ENCODE measurements at places on chromosomes 4 and X.

GRCh38 chr4:6991771-6992557 lies 51.2 kb upstream of the TADA2B start:
- DNase-seq = no peak

DNA sequence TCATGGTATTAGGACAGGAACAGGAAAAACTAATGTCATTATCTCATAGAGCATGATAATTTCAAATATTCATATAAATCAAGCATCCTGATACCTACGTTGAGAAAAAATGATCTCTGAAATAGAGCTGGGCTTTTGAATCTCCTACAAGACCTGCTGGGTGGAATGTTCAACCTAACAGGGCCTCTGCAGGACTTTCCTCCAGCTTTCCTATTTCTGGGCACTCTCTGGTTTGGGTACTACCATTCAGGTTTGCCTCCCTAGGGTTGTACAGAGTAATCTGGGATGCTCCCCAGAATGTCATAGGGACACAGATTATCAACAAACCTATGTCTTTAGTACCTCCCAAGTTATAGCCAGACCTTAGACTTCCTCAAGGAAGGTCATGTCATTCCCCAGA lies 108.9 kb downstream of the CDS1 start:
- DNase-seq = no peak

DNA sequence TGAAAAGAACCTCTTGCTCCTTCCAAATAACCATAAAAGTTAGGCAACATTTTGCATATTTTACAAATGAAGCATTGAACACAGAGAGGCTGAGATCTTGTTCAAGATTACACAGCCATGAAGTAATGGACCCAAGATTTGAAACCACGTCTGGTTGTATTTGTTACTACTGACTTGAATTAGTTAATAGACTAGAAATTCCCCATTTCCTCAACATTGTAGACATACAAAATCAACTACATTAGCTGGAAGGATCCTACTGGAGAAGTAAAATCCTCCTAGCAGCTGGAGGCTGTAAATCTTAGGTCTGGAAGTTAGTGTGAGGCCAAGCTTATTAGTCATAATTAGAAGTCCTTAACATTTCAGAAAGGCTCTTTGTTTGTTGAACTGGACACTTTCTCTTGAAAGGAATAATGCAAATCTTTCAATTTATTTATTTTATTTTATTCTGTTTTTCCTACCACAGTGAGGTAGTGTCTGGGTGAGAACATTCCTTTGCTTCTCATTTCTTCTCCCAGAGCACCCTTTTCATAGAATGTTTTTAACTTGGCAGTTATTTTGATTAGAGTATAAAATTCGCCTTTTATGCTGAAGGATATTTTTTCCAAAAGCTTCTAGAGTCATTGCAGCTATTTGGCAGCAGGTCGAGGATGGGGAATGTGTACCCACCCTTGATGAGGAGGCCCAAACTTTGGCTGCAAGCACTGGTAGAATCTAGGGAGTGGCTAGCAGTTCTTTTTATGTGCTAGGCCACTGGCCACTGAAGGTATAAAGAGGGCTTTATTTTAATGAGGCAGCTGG lies 62.0 kb upstream of the CLNK start:
- no peak for DNase-seq

DNA sequence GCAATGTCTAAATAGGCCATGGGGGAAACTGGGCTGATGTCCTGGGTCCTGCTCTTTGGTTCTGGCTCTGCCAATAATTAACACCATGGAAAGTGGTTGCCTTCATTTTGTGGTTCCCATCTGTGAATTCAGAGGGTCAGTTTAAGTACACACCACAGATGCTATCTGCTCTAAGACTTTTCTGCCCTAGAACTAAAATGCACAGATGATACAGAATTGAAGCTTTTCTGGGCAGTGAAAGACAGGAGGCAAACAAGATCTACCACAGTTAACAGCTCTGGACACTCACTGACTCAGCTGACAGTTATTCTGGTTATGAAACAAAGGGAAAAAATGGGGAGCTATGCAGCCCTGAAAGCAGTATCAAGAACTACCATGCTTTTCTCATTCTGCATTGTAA lies 37.3 kb downstream of the APBB2 start:
- DNase-seq = no peak

DNA sequence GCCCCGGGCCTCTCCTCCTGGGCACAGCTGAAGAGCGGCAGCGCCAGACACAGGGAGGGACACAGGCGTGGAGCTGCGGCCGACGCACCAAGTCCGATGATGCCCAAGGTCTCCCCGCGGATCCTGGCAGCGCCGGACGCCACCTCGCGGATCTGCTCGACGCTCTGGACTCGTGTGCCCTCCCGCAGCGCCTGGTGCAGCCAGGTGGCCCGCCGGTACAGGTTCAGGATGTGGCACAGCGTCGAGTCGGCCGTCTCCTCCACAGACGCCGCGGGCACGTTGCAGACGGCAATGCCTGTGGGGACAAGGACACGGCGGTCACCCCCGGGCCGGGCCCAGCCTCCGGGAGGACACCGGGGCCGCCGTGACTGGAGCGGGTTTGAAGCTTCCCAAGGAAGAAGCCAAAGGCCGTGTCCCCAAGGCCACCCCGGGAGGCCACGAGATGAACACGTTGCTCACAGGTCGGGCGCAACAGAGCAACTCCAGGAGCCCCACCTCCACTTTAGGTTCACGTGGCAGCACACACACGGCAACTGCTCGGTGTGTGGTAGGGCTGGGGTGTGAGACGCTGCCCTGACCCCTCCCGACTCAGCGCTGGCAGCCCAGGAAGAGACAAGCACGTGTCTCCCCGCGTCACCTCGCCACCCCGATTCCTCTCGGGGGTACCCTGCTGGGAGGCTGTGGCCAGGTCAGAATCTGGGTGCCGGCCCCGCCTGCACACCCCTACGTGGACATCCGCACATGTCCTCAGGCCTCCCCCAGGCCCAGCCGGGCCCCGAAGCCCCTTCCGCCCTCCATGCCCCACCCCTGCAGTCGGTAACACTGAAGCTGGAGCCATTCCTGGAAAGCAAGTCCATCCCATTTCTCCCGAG lies 23.4 kb downstream of the CTBP1 start:
- DNase-seq = no peak

GRCh38 chr4:61445374-61446063 lies 245.4 kb downstream of the ADGRL3 start:
- DNase-seq = no peak

DNA sequence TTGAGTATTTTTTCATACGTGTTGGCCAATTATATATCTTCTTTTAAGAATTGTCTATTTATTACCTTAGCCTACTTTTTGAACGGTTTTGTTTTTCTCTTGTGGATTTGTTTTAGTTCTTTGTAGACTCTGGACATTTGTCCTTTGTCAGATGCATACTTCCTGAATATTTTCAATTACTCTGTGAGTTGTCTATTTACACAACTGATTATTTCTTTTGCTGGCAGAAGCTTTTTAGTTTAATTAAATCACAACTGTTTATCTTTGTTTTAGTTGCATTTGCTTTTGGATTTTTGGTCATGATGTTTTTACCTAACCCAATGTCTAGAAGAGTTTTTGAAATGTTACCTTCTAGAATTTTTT lies 19.6 kb downstream of the UGT2B7 start:
- no peak for DNase-seq

GRCh38 chr4:47715716-47716416 lies 122.0 kb downstream of the CORIN start:
- DNase-seq = no peak

DNA sequence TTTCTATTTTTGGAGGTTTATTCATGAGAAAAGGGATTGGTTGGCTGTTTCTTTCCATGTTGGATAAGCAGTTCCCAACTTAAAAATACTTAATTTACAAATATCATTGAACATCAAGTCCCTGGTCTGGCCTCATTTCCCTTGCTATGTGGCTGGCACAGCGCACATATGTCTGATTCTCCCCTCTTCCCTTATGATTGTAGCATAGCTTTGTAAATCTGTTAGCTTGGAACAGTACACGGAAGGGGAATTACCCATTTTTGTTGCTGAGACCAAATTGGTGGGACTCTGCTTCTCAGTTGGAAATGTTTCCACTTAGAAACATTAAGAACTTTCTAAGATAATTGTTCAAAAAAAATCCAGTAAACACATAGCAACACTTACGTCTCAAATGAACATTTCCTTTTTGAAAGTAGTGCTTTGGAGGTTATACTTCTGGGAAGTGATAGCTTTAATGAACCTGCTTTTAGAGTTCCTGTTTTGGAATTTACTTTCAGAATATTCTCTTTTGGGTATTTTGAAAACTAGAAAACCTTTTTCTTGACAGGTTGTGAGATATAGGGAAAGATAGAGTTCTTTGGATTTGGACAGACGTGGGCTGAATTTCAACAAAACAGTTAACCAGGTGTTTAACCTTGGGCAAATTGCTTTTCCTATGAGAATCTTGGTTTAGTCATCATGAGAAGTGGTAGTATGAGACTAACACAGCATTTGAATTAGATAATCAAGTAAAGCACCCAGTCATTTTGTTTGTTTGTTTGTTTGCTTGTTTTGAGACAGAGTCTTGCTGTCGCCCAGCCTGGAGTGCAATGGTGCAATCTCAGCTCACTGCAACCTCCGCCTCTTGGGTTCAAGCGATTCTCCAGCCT lies 47.3 kb downstream of the STIM2 start:
- no peak for DNase-seq

DNA sequence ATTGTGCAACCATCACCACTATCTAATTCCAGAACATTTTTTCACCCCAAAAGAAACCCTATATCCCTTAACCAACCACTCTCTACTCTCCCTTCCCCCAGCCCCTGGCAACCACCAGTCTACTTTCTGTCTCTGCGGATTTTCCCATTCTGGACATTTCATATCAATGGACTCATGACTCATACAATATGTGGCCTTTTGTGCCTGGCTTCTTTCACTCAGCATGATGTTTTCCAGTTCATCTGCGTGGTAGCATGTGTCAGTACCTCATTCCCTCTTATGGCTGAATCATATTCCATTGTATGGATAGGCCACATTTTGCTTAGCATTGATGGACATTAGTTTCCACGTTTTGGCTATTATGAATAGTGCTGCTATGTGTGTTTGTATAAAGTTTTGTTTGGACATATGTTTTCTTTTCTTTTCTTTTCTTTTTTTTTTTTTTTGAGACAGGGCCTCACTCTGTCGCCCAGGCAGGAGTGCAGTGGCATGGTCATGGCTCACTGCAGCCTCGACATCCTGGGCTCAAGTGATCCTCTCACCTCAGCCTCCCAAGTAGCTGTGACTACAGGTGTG lies 335.4 kb downstream of the BCOR start:
- DNase-seq = no peak

DNA sequence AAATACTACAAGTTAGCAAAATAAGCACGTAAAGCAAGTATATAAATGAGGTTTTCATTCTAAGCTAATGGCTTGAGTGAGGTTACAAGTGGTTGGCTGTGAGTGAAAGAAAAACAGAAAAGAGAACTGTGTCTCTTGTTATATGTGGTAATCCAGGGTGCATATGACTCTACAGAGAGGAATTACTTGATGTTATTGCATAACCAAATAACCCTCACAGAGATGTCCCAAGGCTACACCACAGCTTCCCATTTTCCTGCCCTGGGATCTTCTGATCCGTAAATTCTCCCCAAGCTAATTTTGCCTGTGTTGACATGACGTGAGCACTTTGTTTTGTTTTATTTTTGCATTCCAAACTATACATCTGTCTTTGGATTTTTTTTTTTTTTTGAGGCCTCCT lies 470.0 kb upstream of the INTU start:
- no peak for DNase-seq

DNA sequence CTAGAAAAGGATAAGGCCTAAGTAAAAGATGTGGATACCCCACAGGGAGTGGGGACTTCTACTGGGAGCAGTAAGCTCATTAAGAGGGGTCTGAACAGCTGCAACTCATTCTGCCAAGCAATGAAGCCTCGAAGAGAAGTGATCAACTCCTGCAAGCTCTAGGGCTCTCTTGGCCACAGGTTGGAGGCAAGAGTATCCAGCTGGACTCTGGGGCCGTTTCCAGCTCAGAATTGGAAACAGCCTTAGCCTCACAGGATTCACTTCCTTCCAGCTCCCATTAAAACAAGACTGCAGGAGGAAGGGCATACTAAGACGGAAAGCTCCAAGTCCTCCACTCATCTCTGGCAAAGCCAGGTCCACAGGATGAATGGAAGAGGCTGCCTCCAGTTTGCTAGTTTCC lies 126.3 kb downstream of the ATG4A start:
- DNase-seq = no peak

- DNase-seq = no peak
Observed at GRCh38 chr4:182640932-182641331, 276.3 kb downstream of the DCTD start.

DNA sequence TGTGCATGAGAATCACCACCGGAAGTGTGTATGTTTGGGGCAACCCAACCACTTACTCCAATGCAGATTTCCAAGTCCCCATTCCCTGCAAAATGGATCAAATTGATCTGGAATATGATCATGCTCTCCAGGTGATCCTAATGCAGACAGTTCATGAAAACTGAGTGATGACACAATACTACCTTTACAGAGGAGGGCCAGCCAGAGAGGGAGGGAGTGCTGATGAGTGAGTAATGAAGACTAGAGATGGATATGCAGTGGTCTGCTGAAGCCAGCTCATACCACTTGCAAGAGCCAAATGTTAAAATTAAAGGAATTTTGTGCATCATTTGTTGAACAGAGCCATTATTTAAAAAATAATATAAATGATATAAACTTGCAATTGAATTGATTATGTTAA lies 10.2 kb upstream of the CPE start:
- DNase-seq = no peak

- DNase-seq = no peak
Observed at GRCh38 chr4:154928640-154929257, 147.7 kb downstream of the RBM46 start.

DNA sequence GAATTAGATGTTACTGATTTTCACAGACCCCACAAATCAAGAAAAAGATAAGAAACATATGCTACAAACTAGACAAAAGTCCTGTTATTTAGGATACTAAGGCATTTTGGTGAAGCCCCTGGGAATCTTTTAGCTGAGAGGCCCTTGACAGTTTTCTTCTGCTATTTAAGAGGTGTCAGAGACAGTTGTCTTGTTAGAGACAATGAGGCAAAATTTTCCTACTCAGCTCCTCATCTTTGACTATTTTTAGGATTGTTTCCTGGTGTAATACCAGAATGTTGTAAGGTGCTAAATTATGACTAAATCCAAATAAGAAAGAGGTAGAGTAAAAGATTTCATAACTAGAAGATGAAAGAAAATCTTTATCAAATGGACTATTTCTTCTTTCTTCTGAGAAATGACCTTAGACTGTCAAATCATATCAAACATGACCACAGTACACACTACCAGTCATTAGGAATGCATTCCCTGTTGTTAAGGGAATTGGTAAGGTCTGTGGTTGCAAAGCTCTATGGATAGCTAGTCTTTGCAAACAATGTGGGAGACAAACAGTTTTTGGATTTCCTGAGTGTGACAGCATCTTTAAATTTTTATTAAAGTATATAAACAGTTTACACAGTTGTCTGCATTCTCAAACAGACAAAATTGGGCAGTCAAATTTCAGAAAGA lies 926.1 kb downstream of the ADGRL3 start:
- DNase-seq = no peak

DNA sequence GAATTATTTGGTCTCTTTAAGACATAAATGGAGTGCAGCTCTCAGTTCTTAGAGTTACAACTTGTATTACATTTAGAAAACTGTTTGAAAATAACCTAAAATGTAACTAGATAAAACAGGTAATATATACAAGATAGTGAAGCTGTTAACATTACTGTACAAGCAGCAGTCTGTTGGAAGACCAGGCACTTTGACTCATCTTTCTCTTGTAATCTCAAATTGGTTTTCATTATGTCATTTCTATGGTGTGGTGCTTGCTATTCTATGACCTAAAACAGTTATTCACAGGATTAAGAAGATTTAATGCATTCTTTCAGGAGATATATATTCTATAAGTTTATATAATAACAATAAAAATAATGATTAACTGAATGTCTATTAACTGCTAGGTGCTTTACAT lies 282.5 kb upstream of the PITX2 start:
- no peak for DNase-seq

- DNase-seq = no peak
Observed at GRCh38 chrX:74853255-74853654, 72.0 kb downstream of the NEXMIF start.
